ENCODE measurements at places on chromosomes 5 and 9. TPM values are rescaled to one million over a fixed set of nuclear protein-coding genes. Genes with fewer than 3 reads are reported as not detected.
A peak's percentile ranks its signal among the peaks of the same experiment; 100 is the strongest.

The C5orf58 gene
- total RNA-seq, result not detected

DNA sequence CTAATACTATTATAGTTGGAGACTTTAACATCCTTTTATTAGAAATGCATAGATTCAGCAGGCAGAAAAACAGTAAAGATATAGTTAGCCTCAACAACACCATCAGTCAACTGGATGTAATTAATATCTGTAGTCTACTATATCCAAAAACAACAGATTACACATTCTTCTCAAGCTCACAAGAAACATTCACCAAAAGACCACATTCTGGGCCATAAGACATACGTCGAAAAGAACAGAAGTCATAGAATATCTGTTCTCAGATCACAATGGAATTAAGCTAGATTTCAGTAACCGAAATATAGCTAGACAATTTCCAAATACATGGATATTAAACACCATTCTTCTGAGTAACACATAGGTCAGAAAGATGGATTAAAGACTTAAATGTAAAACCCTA, 336.6 kb upstream of the RPS23 start:
- DNase-seq, result peak; percentile 65

The AP3B1 gene
- 66.8 TPM for total RNA-seq

The SIT1 gene
- total RNA-seq, result not detected

- DNase-seq, result no peak
Observed at GRCh38 chr5:172441262-172441751, 13.0 kb downstream of the SH3PXD2B start.

- no peak for DNase-seq
Observed at GRCh38 chr5:75381456-75381855, 44.4 kb downstream of the HMGCR start.

- no peak for DNase-seq
Observed at GRCh38 chr5:150164211-150164980, 2.2 kb upstream of the CDX1 start.

DNA sequence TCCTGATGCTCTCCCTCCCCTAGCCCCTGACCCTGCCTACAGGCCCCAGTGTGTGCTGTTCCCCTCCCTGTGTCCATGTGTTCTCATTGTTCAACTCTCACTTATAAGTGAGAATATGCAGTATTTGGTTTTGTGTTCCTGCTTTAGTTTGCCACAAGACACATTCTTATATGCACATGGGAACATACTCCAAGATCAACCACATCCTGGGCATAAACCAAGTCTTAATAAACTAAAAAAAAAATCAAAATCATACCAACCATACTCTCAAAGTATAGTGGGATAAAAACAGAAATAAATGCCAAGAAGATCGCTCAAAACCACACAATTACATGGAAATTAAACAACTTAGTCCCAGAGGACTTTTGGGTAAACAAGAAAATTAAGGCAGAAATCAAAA, 11.2 kb upstream of the ZCCHC9 start:
- DNase-seq, result no peak

DNA sequence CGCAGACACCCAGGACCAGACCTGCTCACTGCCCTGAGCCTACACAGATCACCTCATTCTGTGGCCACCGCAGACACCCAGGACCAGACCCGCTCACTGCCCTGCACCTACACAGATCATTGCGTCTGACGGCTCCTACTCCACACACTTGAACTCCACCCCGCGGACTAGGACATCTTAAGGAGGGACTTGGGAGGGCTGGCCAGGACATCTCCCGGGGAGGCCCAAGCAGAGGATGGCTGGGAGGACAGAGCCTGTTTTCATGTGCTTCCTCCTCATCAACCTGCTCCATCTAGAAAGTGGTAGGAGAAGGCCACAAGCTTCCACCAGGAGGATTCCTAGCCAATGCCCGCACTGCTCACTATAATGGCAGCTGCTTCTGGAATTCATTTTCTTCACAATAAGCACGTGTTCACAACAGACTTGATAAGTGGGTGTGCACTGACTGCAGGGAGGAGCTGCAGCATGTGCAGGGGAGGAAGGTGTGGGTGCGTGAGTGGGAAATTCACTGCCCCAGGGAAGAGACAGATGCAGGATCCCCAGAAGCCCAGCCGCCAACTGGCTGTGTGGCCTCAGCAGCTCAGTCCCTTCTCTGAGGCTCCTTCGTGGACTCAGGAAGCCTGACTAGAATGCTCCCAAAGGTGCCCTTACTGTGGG, 64.8 kb downstream of the AK8 start:
- no peak for DNase-seq

- no peak for DNase-seq
Observed at GRCh38 chr9:101737705-101738565, 512 bp downstream of the GRIN3A start.

DNA sequence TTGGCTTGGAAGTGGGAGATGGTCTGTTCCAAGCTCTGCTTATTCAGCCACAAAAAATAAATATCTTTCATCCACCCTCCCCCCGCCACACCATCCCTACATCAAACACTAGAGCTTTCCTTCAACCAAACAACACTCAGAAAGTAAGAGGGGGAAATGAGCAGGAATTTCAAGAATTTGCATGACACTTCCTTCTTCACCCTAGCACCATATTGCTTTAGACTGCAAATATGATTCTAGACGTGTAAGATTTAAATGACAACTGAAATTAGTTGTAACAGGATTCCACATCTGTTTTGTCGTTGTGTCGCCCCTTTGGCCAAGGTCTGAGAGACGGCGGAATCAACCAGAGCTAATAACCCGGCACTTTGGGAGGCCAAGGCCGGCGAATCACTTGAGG, 88.5 kb downstream of the NDFIP1 start:
- no peak for DNase-seq

The MELK gene
- total RNA-seq, result 12.3 TPM

DNA sequence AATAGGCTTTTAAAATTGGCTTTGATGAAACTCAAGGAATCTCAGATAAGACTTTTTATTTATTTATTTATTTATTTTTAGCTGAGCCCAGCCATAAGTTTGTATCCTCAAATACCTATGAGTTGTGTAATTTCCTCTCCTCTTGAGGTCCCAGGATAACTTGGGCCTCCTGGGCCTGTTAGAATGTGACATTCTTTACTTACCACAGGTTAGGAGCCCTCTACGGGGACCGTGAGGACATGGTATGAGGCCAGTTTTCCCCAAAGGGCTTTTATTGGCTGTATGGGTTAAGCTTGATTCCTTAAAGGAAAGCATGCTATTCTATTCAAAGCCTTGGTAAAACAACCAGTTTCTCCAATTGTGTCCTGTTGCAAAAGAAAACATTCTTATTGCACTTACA, 16.9 kb downstream of the SHISAL2B start:
- DNase-seq, result no peak

- DNase-seq, result no peak
Observed at GRCh38 chr5:145999208-145999607, 62.8 kb downstream of the SH3RF2 start.

GRCh38 chr9:79662537-79662956, 90.8 kb downstream of the TLE4 start:
- DNase-seq, result no peak

DNA sequence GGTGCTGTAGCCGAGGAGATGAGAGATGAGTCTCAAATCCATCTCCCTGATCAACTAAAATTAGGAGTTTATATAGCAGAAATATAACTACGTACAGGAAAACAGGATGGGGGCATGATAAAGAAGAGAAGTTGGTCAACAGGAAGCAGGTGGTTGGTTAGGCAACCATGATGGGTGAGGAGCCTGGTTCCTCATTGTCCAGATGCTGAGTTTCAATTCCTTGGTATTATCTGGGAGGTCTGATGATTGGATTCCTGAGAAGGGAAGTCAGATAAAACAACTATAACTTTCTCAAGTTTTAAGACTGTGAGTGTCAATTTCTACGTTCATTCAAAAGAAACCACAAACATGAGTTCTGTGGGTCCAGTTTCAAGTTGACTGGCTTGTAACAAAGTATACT, 323.9 kb downstream of the MTRR start:
- no peak for DNase-seq

DNA sequence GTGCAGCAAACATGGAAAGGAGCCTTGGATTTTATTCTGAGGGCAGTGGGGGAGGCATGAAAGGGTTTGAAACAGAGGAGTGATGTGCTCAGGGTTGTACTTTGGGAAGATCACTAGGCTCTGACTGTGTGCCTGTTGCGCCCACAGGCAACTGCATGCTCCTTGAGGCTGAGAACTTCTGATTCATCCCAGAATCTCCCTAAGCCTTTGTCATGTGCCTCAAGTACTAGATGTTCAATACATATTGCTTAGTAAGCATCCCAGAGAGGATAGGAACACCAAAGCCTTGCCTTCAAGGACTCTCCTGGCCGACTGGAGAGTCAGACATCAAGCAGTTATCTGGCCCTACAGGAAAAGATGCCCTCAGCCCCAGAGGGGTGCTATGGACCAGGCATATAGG, 54.1 kb downstream of the ARHGEF37 start:
- peak; percentile 36 for DNase-seq

The MIGA2 gene
- total RNA-seq, result 23.8 TPM

- no peak for DNase-seq
Observed at GRCh38 chr5:38538161-38538560, 18.3 kb downstream of the LIFR start.

DNA sequence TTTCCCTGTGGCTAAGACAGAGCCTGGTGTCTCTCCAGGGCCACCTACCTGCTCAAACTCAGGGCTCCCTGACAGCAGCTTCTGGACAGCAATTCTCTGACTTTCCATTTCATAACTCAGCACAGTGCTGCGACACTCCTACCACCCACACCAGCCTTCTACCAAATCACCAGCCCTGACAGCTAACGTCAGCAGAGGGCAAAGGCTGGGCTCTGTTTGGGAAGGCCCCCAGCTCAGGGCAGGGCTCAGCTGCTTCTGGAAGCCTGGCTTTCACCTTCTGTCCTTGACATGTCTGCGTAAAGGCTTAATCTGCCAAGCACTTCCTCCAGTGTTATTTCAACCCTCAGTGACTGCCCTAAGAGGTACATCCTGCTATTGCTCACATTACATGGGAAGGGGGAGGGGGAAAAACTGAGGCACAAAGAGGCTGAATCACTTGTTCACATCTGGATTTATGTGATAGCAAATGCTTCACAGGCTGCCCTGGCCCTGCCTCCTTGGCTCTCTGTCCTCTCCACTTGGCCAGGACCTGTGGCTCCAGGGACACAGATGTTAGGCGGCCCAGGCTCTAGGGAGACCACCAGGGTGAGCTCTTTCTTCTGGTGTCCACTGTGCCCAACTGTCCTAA, 102.5 kb upstream of the PANK3 start:
- DNase-seq, result peak; percentile 54

The ELOVL7 gene
- 0.72 TPM for total RNA-seq

The FIBCD1 gene
- total RNA-seq, result 0.66 TPM

DNA sequence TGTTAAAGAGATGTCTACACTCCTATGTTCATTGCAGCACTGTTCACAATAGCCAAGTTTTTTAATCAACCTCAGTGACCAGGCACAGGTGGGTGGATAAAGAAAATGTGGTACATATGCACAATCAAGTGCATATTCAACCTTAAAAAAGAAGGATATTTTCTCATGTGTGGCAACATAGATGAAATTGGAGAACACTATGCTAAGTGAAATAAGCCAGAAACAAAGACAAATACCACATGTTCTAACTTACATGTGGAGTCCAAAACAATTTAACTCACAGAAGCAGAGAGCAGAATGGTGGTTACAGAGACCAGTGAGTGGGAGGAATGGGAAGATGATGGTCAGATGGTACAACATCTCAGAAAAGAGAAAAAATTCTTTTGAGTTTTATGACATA, 31.8 kb downstream of the ANXA1 start:
- DNase-seq, result no peak

DNA sequence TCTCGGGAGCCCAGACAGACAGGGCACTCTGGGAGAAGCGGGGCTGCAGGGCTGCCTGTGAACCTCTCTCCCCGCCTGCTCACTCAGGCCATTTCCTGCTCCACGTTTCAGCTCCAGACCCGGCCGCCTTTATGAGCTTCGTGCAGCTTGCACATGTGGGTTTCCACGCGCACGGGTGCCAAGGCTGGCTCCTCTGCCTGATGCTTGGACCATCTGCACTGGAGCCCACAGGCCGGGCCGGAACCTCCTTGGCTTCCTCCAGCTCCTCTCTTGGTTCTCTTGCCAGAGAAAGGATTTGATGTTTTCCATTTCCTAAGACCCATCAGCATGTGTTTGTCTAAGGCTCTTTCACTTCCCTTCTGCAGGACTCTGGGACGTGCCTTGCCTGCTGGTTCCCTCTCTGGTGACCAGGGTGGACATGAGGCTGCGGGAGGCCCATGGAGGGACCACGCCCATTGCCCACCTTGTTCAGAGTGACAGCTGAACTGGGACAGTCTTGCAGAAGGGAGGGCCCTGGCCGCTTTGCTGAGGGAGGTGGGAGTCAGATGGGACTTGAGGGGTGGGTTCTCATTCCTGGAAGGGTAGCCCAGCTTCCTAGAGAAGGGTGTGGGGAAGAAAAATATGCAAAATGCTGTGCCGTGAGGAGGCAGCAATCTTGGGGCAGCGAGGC, 23.3 kb upstream of the COL5A1 start:
- no peak for DNase-seq

- peak; percentile 46 for DNase-seq
Observed at GRCh38 chr5:122192497-122193496, 63.5 kb downstream of the ZNF474 start.

DNA sequence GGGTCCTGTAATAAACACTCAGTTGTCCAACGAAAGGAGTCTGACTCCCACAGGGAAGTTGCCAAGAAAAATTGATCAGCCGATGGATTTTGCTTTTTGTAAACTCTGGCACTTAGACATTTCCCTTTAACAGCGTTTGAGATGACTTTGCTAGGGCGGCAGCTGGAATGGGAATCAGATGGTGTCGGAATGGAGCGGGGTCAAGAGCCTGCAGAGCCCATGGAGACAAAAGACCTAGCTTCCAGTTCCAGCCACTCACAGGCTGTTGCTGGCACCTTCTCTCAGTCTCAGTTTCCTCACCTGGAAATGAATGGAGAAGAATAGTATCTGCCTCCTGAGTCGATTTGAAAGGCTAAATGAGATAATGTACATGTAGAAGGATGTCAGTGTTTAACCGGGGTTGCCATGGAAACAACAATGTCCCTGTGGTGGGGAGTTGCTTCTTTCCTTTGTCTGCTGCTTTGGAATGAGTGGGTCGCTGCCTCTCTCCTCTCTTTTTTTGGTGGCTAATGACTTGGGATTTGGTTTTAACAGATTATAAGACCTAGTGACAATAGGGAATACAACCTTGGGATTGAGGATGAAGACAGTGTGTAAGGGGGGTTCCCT, 137.4 kb downstream of the GAS1 start:
- no peak for DNase-seq

- no peak for DNase-seq
Observed at GRCh38 chr5:6606884-6607558, 25.8 kb downstream of the NSUN2 start.

The CCDC180 gene
- 3.5 TPM for total RNA-seq

The RHOBTB3 gene
- total RNA-seq, result 73.8 TPM

The PKD2L2 gene
- not detected for total RNA-seq

GRCh38 chr5:53392073-53392472, 88.4 kb upstream of the FST start:
- DNase-seq, result no peak

The OTULINL gene
- 2.8 TPM for total RNA-seq

The PCA3 gene
- not detected for total RNA-seq

- DNase-seq, result peak; percentile 59
Observed at GRCh38 chr5:174610968-174611367, 113.4 kb upstream of the MSX2 start.

- no peak for DNase-seq
Observed at GRCh38 chr5:148864113-148864841, 37.9 kb downstream of the ADRB2 start.

GRCh38 chr9:34334337-34334824, 5.0 kb downstream of the NUDT2 start:
- DNase-seq, result no peak

All from astrocyte (in vitro differentiated cells and primary cell).